ENCODE measurements at places on chromosomes 13 and 19. TPM values are rescaled to one million over a fixed set of nuclear protein-coding genes. Genes with fewer than 3 reads are reported as not detected.

DNA sequence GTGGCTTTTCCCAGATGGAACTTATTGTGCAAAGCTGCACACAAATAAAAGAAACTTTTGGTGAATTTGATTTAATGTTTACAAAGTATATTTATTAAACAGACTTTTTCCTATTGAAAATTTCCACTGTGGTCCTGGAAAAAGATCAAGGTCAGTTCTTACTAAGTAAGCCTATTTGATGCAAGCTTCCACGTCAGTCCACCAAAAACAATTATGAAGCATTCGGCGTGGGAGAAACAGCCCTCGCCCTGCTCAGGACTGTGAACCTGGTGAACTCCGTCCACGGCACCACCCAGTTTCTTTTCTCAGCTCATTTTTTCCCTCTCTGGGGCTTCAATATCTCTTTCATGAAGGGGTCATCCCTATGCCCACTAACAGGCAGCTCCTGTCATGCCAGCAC, 149.8 kb downstream of the EFNB2 start:
- no peak for DNase-seq

GRCh38 chr19:47641891-47642485, 33.1 kb downstream of the BICRA start:
- DNase-seq: no peak

Gene PDE4A
- total RNA-seq: 1.2 TPM

Gene ZNF835
- total RNA-seq: not detected

- no peak for DNase-seq
Measured at GRCh38 chr13:86665842-86666241, 866.6 kb upstream of the SLITRK6 start.
